ENCODE measurements at places on chromosomes 2 and 18.

GRCh38 chr2:219334076-219334475, 1.5 kb upstream of the RESP18 start:
- no peak for DNase-seq

- no peak for DNase-seq
These were observed 110.7 kb upstream of the EFEMP1 start for GRCh38 chr2:56034258-56034657.

- no peak for DNase-seq
These were observed 571.5 kb downstream of the SLC4A3 start for GRCh38 chr2:220198896-220199295.

DNA sequence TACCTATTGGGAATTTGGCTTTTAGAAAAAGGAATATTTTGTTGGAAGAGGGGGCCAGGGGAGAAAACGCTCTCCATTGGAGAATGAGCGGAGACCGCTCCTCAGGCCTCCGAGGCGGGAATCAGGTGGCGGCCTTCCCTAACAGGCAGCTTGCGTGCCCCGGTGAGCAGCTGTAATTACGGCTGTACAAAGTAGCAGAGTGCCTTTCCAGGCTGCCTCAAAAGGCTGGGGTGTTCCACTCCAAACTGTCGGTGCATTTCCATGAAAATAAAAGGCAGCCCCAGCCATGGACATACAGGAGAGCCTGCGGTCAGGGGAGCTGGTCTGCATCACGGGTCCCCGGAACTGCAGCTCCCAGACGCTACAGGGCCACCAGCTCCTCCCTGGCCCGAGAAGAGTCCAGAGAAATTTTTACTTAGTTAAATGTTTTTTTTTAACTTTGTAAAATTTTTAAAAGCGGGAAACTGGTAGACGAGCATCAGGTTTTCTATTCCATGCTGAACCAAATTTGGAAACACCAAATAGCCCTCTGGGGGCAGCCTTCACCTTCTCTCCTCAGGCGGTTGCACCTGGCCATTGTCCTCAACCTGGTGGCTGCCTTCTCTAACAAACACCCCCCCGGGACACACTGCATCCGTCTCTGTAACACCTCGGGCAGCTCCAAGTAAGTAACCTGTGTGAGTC, 209.3 kb upstream of the SALL3 start:
- no peak for DNase-seq

DNA sequence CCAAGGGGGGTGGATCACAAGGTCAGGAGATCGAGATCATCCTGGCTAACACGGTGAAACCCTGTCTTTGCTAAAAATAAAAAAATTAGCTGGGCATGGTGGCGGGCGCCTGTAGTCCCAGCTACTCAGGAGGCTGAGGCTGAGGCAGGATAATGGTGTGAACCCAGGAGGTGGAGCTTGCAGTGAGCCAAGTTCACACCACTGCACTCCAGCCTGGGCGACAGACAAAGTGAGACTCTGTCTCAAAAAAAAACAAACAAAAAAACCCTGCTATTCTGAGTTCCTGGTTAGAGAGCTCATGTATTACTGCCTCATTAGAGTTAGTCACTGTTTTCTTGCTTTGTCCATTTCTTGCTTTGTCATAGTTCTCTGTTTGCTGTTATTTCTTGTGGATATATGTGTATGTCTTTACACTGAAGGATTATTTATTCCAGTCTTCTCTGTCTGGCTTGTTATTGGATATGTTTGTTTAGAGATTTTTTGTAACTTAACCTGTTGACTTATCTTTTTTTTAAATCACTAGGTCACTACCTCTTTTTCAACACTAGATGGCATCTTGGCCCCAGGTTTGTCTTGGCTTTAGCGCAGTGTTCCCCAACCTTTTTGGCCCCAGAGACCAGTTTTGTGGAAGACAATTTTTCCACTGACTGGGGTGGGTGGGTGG, 17.0 kb downstream of the TTLL4 start:
- DNase-seq: no peak

GRCh38 chr18:67875060-67875459, 358.5 kb upstream of the DSEL start:
- no peak for DNase-seq

DNA sequence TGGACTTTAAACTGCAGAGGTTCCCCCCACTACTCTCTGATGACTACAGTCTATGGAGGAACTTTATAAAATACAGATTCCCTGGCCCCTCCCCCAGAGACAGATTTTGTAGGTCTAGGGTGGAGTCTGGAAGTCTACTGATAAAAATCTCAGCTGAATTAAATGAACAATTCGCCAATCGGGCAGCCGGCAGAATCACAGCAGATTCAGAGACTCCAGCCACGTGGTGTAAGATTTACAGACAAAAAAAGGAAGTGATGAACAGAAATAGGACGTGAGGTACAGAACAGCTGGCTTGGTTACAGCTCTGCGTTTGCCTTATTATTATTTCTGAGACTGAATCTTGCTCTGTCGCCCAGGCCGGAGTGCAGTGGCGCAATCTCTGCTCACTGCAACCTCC, 21.4 kb upstream of the MTA3 start:
- DNase-seq: no peak

DNA sequence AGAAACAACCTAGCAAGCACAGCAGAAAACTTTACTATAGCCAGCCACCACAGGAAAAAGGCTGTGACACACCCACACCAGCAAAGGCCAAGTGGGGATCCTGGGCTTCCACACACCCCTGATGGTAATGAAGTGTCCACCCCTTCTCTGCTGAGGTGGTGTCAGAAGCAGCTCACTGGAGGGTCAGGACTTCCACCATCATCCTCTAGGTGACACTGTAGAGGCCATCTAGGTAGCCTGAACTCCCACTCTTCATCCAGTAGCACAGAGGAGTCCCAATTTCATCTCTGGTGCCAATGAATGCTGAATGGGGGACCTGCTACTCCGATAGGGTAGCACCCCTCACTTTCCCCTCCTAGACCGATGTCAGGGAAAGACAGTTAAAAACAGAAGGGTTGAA, 1544.4 kb downstream of the LRP1B start:
- no peak for DNase-seq

DNA sequence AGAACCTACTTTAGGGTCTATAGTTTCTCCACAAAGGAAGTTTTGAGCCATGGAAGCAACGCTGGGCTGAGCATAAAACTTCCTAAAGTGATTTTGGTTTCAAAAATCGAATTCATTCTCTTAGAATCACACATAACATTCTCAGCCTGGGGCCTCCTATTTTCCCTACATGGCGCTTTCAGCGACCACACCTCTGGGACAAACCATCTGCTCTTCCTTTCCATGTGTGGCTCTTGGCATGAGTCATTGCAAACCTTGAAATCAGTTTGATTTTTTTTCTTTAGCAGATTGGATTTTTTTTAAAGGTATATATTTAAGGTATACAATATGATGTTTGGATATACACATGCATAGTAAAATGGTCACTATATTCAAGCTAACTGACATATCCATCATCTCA, 72.5 kb upstream of the APCDD1 start:
- no peak for DNase-seq

- no peak for DNase-seq
These were observed 8.3 kb downstream of the SATB2 start for GRCh38 chr2:199449455-199449854.

DNA sequence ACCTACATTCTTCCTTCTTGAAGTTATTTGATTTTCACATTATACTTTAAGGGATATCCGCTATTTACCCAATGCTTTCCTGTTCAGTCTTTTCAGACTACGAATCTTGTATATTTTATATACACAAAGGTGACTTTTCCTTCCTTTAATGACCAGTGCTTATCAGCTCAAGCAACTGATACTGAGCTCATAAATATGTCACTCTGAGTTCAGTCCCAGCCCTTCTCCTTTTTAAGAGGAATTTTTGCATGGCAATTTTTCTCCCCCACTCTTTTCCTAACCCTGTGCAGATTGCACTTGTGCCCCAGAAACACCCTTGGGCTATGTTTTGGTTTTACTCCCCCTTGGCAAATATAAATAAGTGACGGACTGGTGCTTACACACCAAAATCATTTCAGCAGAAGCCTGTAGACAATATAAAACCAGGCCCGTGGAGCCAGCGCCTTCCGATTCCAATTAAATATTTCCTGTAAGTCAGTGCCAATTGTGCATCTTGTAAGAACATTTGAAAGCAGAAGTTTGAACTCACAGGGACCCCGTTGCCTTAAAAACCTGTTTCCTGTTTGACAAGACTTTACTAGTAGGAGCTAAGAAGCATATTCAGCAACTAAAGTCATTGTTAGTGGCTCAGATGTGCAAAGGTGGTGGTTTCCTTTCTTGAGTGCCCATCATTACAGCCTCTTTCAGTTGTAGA, 66.3 kb upstream of the GATA6 start:
- no peak for DNase-seq

DNA sequence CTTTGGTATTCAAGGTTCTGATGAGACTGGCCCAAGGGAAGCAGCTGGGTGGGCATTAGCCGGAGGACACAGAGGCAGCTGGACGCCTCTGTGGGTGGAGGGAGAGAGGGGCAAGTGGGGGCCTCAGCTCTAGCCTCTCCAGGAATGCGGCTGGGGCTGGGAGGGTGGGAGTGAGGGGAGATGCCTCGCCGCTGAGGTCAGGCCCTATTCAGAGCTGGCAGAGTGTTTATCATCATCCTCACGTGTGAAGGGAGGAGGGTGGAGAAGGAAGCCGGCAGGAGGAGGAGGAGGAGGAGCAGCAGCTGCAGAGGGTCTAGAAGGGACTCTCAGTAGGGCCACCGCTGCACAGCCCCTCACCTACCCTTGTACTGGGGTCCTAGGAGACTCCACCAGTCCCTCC, 43.1 kb downstream of the TNS1 start:
- DNase-seq: no peak

GRCh38 chr2:203682688-203683130, 23.7 kb upstream of the CD28 start:
- no peak for DNase-seq

DNA sequence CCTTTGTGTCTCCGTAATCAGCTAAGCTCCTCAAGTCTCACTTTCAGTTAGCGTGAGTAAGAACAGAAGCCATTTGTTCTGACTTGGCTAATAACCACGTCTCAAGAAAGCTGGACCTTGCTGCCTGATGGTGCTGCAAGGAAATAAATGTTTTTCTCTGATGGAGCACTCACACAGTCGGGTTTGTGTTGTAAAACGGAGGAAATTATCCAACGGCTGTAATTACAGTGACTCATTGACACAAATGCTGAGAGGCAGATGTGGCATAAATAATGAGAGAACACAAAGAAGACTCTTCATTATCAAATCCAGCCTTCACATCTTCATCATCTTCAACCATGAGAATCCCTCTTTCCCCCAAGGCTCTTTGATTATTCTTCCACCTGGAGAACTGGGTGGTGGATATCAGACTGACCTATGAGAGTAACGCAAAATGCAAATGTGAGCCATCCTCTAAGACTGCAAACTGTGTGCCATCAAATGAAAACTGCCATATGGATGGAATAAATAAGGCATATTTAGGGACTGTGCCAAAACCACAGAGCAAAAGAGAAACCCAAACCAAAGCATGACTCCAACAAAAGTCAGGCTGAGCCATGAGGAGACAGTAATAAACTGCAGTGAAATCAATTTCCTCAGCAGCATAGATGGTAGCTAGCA, 252.6 kb downstream of the RND3 start:
- no peak for DNase-seq

DNA sequence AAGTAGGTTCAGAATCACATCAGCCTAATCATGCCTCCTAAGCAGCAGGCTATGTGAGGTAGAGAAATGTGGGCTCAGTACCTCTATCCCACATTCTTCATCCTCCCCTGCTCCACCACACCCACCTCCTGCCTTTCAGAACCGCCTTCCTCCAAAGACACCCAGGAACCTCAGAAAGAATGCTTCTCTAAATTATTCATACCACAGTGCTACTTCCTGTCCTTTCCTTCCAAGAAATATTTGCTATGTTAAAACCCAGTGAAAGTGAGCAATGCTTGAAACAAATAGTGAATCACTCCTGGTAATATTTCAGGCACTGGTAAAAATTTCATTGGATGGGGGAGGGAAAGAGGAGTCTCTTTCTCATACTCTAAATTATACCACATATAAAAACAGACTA, 24.0 kb upstream of the CREB1 start:
- DNase-seq: no peak

DNA sequence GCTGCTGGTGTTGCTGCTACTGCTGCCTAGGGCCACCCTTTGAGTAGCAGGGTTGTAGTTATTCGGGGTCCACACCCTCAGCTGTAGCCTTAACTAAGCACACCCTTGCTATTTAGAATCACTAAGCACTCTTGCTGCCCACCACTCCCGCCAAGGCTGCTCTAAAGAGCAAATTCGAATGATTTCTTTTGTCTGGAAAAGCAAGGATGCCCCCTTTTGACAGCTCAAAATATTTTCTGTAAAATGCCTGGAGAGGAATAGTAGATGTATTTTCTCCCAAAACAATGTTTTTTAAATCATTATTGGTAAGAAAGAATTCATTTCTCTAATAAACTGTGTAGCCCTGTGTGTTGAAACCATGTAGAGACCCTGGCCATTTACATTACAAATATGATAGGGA, 80.8 kb upstream of the PAPOLG start:
- DNase-seq: no peak

- DNase-seq: no peak
These were observed 1.3 kb downstream of the RASGRP3 start for GRCh38 chr2:33477473-33478468.

DNA sequence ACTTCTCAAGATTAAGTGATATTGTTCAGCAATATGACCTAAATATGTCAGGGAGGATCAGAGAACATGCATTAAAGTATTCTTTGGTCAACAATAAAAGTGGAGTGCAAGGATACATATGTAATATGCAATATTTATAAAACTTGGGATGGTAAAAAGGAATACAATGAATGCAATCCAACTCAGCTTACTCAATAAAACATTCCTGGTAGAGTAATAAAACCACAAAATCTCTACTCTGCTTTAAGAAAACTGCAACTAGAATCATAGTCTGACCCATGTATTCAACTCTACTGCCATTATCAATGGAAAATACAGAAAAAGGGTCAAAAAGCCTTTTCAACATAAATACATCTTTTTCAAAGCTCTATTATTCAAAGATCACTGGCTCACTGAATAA, 11.6 kb downstream of the IRS1 start:
- DNase-seq: no peak

GRCh38 chr2:96617012-96617411, 21.1 kb downstream of the KANSL3 start:
- no peak for DNase-seq

Measured in activated T-cell treated with anti-CD3 and anti-CD28 coated beads for 1 hour (primary cell).